T47D (cell line): ENCODE measurements at places on chromosomes 7 and 10.

GRCh38 chr10:90930971-90931871 is 10.3 kb upstream of the ANKRD1 start:
- no peak for DNase-seq

GRCh38 chr7:113084496-113085172 is 2.0 kb downstream of the GPR85 start:
- DNase-seq = no peak

- DNase-seq = no peak
Observed at GRCh38 chr10:11450427-11450826, 161.0 kb downstream of the USP6NL start.

DNA sequence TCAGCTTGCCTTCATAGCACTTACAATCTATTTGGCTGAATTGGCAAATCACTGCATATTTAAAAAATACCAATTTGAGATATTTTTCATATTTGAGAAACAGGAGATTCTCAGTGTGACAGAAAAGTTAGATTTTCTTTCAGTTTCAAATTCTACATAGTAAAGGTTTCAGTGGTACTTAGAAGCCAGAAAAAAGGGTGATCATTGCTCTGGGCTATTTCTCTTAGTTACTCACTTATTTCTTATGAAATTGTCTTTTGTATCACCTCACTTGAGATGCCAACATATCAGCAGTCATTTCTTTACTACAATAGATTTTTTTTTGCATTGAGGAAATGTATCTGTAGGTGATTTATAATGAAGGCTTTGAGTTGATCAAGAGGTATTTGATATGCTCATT is 478.2 kb downstream of the GATA3 start:
- DNase-seq = no peak

- no peak for DNase-seq
Observed at GRCh38 chr10:101005869-101006567, 6.4 kb downstream of the LZTS2 start.
